DMS 273 treated with DMSO at 0.1 percent for 48 hours (cell line): ENCODE measurements at places on chromosomes 5 and 9.

DNA sequence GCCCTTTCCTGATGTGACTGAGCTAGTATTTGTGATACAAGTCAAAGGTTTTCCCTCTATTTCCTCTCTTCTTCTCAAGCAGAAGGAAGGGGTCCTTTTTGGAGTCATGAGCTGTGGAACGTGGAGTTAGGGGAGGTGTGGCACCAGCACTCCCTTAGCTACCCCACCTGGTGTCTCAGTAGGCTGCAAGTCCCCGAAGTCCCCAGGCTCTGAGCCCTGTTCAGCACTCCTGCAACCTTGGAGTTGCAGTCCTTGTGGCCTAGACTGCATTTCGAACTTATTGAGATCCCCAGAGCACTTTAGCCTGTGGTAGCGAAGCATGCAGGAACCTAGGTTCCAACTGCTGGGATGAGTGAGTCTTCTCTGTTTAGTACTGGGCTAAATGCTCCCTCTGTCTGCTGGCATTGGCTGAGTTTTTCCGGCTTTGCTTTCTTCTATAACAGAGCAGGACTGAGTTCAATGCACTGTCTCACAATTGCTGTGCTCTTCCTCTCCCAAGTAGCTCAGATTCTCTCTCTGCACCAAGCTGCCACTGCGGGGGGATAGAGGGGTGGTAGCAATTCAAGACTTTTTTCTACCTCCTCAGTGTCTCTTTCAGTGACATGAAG lies 600.7 kb upstream of the CDH9 start:
- no peak for DNase-seq

GRCh38 chr5:141519605-141520565 lies 31.0 kb downstream of the PCDHGC5 start:
- DNase-seq, result no peak

DNA sequence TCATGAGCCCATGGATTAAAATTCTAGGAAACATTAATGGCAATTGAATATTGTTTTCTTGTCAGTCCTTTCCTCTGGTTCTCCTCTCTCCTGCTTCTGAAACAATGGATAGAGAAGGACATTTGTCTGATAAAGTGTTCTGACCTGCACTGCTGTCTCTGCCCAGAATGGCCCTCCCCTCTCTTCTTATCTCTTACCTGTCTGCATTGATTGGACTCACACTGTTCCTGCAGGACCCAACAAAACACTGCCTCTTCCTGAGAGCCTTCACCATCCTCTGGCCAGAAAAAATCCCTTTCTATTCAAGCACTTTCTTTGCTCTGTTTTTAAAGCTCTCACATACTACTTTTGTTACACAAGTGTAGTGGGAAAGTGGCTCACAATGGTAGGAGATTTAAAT lies 143.8 kb upstream of the DHFR start:
- DNase-seq, result no peak

DNA sequence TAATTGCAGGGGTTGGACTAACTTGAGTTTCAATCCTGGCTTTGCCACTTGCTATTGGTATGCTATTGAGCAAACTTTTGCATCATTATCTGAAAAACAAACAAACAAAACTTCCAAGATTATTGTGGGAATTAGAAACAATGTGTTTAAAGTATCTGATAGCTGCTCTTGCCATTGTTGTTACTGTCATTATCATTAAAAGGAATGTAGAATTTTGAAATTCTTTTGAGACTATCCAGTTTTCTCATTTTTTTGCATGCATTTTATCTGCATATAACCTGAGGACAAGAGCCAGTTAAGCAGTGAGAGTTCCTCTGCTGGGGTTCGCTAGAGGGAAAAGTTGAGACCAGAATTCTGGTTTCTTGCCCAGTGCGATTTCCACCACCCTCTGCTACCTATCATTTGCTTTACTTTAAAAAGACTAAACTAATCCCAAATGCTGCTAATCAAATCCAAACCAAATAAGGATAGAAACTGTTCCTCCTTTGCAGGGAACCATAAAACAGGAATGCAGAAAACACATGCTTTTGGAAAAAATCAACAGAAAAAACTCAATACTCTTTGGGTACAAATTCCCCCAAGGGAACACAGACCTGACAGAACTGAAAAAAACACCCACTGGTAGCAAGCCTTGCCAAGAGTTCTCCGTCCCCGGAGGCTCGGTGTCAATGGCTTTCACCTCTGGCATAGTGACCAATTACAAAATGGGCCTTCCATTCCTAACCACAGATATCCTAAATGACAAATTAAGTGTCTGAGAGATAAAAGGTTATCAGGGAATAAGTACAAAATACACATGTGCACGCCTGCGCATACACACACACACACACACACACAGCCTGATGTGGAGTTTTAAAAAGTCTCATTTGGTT lies 373.7 kb downstream of the ARL15 start:
- DNase-seq, result no peak

GRCh38 chr9:4421847-4422246 lies 68.4 kb upstream of the SLC1A1 start:
- DNase-seq, result no peak

DNA sequence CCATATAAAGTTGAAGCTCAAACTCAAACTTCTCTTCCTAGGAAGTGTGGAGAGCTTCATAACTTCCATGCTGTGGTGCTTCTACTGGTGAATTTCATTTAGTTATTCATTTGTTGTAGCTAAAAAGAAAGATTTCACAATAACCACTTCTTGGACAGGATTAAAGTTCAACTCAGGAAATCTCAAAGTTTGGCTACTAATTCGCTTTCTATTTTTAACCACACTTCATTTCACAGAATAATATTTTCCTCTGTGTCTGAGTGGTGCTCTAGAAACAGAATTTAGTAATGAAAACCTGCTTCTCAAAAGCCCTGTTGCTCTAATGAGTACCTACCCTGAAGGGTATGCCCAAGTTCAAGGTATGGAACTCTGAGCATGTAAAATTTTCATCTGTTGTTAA lies 73.9 kb downstream of the ACTBL2 start:
- DNase-seq, result no peak

DNA sequence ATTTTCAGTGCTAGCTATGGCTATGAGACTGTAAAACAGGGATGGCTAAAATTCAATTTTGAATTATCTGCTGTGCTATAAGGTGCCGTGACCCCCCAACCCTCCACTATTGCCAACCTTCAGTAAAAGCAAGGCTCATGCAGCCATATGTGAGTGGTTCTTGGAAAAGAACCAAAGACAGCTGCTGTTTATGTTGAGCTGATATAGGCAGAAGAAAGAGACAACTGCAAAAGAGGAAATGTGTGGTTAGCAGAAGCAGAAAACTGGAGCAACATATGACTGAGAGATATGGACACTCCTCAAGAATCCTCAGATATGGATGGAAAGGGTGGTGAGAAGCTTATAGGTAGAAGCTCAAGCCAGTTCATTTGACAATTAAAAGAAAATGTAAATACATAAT lies 200.3 kb downstream of the TLE1 start:
- peak; percentile 9 for DNase-seq

GRCh38 chr5:2899311-2899710 lies 147.8 kb upstream of the IRX2 start:
- no peak for DNase-seq

GRCh38 chr9:129185991-129186390 lies 7.9 kb upstream of the IER5L start:
- DNase-seq, result no peak

- DNase-seq, result no peak
Observed at GRCh38 chr9:133403766-133404453, 13.9 kb downstream of the REXO4 start.

GRCh38 chr9:35756275-35757225 lies 2.5 kb upstream of the MSMP start:
- peak; percentile 11 for DNase-seq

DNA sequence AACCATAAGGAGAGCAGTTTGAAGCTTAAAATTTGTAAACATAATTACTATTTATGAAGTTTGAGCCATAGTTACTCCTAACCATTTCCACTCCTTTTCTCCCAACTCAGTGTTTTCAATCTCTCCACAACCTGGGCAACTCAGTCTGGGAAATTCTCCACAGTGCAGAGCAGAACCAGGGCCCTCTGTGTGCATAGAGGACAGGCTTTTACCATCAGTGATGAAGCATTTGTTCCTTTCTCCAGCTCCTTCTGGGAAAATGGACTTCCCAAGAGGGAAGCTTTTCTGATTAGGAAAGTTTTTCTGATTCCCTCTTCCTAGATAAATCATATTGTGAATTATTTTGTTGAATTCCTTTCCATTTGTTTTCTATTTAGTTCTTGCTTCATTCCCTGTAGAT lies 132.3 kb upstream of the MPDZ start:
- no peak for DNase-seq

DNA sequence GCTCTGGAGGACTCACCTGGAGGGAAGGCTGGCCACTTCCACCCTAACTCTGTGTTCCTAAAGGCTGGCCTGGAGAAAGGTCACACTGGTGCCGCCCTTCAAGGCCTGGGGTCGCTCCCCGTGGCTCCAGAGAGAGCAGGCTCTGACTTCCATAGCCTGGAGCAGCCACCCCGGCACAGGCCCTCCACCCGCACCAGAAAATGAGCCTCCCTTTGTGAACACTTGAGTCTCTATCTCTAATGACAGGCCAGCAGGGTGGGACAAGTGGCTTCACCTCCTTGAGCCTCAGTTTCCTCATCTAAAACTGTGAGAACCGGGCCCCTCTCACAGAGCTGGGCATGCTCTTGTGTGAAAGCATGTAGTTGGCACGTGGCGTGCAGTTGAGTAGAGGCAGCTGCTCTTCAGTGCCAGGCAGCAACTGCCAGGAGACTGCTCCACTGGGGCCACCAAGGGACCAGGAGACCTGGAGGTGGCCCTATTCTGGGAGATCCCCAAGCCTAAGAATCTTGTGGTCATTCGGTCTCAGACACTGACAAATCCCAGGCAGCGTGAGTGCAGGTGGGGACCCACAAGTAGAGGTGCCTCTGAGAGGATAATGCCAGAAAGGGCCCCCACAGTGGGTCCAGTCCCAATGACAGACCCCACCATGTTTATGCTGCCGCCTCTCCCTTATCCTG lies 56.7 kb upstream of the GARNL3 start:
- DNase-seq, result no peak

- no peak for DNase-seq
Observed at GRCh38 chr5:81909677-81910076, 62.1 kb upstream of the ATG10 start.

DNA sequence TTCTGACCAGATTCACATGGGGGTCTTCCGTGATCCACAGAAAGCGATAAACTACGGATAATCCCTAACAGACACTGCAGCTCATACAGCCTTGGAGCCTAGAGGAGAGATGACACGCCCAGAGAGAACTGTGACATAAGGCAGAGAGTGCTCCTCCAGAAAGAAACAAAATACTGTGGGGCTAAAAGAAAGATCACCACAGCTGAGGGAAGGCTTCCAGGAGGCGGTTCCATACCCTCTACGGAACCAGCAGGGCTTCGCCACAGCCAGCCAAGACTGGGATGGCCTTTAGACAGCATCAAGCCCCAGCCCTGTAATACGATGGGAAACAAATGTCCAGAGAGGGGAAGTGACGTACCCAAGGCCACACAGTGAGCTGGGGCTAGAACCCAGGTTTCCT lies 19.3 kb downstream of the GPX3 start:
- DNase-seq, result no peak

DNA sequence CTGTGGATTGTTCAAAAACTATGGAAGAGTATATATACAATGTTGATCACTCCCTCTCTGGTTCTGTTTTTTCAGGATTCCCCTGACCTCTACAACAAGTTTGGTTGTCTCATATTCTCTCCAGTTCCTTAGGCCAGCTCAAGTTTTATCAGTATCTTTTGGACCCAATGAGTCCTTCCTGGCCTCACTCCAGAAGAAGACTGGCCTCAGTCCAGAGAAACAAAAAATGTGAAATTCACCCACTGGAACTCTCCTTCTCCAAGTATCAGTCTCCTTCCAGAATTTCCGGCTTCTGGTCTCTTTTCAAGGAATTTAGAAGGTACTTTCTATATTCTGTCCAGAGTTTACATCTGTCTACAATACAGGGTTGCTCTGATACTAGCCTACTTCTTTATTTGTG lies 537.8 kb upstream of the FTMT start:
- DNase-seq, result no peak

- no peak for DNase-seq
Observed at GRCh38 chr9:95627802-95628201, 111.0 kb upstream of the PTCH1 start.

GRCh38 chr5:167576897-167577296 lies 714.5 kb upstream of the WWC1 start:
- DNase-seq, result no peak

DNA sequence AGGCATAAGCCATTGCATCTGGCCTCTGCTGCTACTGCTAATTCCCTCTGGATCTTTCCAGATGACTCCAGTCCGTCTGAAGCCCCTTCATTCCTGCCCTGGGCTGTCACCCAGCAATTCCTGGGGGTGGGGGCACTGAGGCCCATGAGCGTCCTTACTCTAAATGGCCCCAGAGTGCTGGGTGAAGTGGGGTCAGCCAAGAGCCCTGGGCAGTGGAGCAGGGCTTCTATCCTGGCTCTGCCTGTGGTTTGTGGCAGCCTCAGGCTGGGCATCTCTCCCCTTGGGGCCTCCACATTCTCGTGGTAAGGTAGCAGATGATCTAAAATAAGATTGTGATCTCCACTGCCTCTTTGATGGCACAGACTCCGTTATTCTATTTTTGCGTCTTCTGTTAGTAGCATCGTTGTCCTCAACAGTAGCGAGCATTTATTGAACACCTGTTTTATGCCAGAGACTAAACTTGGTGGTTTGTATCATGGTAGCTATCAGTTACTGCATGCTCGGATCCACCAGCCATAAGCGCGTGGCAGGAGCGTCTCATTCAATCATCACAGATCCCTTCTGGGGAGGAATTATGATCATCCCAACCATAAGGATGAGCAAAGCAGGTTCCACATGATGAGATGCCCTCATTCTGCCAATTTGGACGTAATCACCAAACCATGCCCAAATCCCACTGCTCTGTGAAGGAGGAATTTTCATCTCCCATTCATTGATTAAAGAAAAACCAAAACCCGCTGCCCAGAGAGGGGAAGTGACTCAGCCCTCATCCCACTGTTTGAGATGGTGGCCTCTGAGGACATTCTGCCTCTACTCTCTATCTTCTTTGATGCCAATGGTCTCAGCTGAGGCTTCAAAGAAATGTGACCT lies 21.9 kb upstream of the DUSP1 start:
- DNase-seq, result no peak

DNA sequence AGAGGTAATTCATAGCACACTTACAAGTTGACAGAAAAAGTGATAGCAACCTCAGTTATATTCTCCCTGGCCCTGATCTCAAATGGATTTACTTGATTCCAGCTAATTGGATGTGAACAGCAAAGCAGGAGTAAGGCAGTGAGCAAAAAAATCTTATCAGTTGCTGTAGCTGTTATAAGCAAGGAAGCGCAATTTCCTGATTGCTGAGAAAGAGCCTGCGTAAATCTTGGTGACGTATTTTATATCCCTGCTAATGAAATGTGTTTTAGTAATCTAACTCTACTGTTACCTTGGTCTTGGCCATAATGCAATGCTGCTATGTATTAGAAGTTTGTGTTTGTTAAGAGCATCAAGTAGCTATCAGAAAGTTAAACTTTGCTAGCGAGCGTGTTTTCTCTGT lies 661.2 kb upstream of the SEMA6A start:
- no peak for DNase-seq

GRCh38 chr5:111776913-111777781 lies 20.2 kb upstream of the NREP start:
- DNase-seq, result no peak

- DNase-seq, result no peak
Observed at GRCh38 chr9:119255116-119255515, 114.1 kb downstream of the BRINP1 start.
